Renal cortex interstitium (tissue), 15 donors: ENCODE measurements at places on chromosomes 4 and X. TPM values are rescaled to one million over a fixed set of nuclear protein-coding genes. Genes with fewer than 3 reads are reported as not detected.

- no peak for DNase-seq
These were observed 126.0 kb downstream of the TENM3 start for GRCh38 chr4:182369211-182369610.

The CHRNA9 gene
- polyA plus RNA-seq, result 2.1 TPM

DNA sequence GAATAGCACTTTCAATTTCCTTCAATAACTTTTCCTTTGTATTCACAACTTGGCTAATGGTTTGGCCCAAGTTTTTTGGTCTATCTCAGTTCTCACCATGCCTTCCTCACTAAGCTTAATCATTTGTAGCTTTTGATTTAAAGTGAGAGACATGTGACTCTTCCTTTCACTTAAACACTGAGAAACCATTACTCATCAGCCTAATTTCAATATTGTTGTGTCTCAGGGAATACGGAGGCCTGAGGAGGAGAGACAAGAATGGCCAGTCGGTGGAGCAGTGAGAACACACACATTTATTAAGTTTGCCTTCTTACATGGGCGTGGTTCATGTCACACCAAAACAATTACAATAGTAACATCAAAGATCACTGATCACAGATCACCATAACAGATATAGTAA is 56.7 kb downstream of the TSPAN5 start:
- no peak for DNase-seq

The MAGEA9B gene
- not detected for polyA plus RNA-seq

The TMSB15C gene
- 10.3 TPM for polyA plus RNA-seq
